ENCODE measurements at places on chromosomes 1 and 21.
A peak's percentile ranks its signal among the peaks of the same experiment; 100 is the strongest.

GRCh38 chr21:34263629-34264028 lies 100.2 kb upstream of the KCNE2 start:
- DNase-seq: no peak

DNA sequence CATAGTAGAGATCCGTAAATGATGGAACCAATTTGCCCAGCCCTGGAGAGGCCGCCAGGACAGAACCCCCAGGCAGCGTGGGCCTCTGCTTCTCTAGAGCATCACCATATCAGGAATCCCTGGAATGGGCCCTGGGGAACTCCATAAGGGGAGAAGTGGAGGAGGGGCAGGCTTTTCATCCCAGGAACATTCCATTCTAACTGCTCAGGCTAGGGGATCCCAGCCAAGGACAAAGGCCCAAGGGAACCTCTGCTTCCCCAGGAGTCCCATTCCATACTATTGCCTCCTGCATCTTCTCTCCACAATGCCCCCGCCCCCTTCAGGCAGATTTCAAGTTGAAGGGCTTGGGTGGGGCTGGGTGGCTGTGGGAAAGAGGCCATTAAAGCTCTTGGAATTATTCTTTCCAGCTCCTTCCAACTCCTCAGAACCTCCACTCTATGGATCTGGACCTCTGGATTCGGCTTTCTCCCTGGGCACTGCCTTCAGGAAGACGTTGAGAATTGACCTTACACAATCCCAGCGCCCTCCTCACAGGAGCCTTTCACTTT lies 6.0 kb downstream of the TRNP1 start:
- no peak for DNase-seq

DNA sequence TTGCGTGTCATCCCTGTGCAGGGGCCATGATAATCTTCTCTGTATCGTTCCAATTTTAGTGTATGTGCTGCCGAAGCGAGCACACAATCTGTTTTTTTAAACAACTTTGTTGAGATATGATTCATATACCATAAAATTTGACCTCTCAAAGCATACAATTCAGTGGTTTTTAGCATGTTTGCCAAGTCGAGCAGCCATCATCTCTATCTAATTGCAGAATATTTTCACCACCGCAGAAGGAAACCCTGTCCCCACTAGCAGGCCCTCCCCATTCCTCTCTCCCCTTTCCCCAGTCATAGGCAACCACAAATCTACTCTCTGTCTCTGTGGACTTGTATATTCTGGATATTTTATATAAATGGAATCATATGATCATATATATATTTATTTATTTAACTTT lies 78.7 kb upstream of the TINAGL1 start:
- no peak for DNase-seq

DNA sequence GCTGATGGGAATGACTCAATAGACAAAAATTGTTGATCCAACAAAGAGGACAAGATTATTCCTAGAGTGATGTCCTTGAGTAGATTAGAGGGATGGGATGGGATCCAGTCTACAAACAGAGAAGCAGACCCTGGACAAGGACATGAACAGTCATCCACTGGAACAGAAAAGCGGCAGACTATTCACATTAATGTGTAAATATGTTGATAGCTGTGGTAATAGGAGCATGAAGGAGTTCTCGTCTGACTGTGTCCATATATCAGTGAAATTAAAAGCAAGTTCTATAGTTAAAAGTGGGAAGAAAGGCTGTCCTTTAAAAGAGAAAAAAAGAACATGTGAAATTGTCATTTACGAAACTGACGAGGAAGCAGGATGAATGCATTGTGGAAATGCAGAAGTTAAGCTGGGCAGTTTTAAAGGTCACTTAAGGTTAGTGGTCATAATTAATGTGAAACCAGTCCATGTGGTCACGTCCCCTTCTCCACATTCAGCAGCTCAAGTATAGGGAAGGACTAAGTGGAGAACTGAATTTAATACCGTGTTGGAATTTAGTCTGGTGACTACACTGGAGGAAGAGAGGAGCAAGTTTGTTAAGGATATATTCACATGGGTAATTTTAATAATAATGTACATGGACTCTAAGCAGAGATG lies 62.1 kb downstream of the PIK3R3 start:
- DNase-seq: no peak

DNA sequence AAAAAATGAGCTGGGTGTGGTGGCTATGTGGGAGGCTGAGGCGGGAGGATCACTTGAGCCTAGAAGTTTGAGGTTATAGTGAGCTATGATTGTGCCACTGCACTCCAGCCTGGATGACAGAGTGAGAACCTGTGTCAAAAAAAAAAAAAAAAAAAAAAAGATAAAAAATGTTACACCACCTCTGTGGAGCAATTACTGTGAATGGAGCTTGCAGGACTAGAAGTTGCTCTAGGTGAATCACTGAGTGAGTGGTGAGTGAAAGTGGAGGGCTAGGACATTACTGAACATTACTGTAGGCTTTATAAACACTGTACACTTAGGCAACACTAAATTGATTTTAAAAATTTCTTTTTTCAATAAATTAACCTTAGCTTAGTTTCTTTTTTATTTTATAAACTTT lies 21.9 kb downstream of the TLCD4 start:
- no peak for DNase-seq

GRCh38 chr1:7298749-7299151 lies 472.3 kb upstream of the VAMP3 start:
- no peak for DNase-seq

- no peak for DNase-seq
Measured at GRCh38 chr1:60503266-60503925, 429.8 kb upstream of the C1orf87 start.

DNA sequence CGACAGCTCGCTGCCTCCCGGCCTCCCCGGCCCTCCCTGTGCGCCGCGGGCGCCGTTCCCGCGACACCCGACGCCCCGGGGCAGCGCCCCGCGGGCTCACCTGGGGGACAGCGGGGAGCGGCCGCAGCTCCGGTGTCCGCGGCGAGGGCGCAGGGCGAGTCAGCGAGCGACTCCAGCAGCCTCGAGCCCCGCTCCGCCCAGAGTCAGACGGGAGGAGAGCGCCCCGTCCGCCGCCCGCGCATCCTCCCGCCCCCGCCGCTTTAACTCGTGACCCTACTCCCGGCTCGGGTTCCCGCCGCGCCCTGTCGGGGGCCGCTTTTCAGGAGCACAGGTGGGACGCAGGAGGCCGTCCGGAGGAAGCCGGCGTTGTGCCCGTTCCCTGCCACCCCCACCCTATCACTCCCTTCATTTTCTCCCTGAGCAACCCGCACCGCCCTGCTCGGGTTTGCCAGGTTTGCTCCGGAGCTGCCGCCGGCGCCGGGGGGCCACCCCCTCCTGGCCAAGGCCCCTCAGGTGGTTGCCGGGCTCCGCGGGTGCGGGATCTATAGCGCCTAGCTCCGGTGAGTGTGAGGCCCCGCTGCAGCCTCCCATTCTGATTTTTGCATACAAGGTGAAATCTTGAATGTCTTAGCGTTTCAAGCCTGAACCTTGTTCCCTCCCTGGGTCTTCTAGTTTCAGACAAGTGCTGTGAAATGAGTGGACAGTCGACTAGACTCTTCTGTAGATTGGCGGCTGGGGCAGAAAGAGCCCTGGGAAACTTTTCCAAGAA lies at the start of gene MCOLN3:
Gene MCOLN3 (minus strand): TSS at position 205 of the 769 bp plus-strand sequence. CDS start 3,140 bp downstream, outside the sequence.
- DNase-seq: no peak

- DNase-seq: no peak
Measured at GRCh38 chr21:46411691-46412090, 47.0 kb upstream of the DIP2A start.

DNA sequence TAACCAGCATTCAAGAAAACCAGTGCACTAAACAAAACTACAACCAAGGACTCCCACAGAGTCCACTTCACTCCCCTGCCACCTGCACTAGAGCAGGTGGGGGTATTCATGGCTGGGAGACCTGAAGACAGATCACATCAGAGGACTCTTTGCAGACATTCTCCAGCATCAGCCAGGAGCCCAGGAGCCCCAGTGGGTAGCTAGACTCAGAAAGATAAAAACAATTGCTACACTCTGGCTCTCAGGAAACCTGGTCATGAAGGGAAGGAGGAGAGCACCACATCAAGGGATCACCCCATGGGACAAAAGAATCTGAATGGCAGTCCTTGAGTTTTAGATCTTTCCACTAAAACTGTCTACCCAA lies 472.1 kb downstream of the PLPP3 start:
- DNase-seq: no peak

GRCh38 chr1:94721240-94721639 lies 98.9 kb upstream of the SLC44A3 start:
- no peak for DNase-seq

DNA sequence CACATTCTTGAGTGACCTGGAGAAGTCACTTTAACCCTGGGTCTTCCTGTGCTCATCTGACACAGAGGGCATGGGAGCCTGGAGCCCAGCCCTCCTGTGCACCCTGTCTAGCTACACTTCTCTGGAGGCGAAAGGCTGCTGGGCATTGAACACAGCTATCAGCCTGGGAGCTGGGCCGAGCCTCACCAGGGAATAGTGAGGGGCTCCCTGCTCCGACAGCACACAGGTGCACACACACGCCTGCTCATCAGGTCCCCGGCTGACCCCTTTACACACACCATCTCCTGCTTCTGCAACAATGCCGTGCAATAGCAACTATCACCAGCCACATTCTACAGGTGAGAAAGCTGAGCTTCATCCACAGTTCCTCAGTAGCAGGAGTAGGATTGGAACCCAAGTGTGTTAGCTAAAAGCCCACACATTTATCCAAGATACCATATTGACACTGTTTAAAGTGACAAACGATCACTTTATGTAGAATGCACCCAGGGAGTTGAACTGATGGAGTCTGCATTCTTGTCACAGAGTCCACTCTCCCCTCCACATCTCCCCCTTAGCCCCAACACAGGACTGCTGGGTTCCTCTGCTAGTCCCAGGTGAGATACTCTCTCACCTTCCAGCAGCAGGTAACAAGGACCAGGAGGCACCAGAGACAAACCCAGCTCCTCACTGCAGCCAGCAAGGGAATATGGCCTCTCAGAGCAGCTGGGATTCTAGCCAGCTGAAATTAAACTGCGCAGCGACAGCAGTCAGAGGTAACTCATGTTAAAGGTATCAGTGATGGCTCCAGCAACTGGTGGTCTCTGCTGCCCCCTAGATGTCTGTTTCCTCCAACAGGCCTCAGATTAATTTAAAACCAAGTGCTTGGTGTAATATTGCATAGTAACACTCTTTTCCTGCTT lies 18.3 kb upstream of the CAPN8 start:
- DNase-seq: peak; percentile 30

DNA sequence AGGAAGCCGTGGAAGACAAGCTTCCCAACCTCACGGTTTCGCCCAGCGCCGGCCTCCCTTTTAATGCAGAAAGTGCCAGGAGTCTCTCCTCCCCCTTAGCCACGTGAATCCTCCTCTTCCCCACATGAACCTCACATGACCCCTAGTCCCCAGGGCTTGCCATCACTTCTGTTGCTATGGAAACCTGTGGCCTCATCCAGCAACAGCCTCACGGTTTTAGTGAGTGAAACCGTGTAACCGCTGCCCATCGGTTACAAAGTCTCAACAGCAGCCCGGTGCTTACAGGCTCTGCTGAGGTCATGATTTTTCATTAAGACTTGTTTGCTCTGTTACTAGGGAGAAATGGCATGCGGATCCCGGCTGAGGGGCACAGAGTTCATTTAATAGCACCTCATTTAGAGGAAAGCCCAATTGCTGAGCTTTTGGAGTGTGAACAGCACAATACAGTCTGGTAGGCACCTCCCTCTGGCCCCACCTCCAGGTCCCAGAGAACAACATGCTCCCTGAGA lies 143.2 kb upstream of the BACE2 start:
- no peak for DNase-seq

GRCh38 chr1:204074274-204075138 lies 1.6 kb downstream of the SOX13 start:
- DNase-seq: no peak

- peak; percentile 45 for DNase-seq
Measured at GRCh38 chr1:110106013-110106941, 6.0 kb upstream of the UBL4B start.

GRCh38 chr1:231049121-231049979 lies 9.3 kb upstream of the FAM89A start:
- DNase-seq: no peak

DNA sequence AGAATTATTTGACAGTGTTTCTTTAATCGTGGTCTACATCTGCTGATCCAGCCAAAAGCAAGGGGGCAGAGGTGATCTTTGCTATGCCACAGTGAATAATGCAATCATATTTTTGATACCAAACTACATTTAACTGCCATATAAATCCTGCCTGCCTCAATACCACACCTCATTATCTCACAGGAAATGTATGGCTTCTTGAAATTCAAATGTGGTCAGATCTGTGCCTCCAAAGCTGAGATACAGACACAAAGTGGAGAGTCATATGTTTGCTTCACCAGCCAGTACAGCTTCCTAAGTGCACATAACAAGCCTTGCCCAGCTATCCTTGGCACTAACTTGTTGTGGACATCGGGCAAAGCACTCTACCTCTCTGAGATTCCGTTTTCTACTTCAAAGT lies 250.0 kb upstream of the NFIA start:
- DNase-seq: peak; percentile 47

GRCh38 chr1:241375886-241376285 lies 18.9 kb upstream of the RGS7 start:
- DNase-seq: no peak

- DNase-seq: no peak
Measured at GRCh38 chr1:85124091-85124490, 75.8 kb upstream of the MCOLN3 start.

GRCh38 chr1:180579961-180580611 lies 21.3 kb downstream of the OVAAL start:
- no peak for DNase-seq

- no peak for DNase-seq
Measured at GRCh38 chr1:110800079-110800478, 72.9 kb upstream of the CD53 start.

- DNase-seq: no peak
Measured at GRCh38 chr1:47894410-47895278, 102.5 kb downstream of the TRABD2B start.

GRCh38 chr1:178534137-178534868 lies 21.4 kb downstream of the TEX35 start:
- no peak for DNase-seq

- no peak for DNase-seq
Measured at GRCh38 chr1:107389410-107390396, 248.9 kb downstream of the NTNG1 start.

GRCh38 chr1:157163273-157164127 lies 25.3 kb upstream of the ETV3 start:
- DNase-seq: peak; percentile 60

DNA sequence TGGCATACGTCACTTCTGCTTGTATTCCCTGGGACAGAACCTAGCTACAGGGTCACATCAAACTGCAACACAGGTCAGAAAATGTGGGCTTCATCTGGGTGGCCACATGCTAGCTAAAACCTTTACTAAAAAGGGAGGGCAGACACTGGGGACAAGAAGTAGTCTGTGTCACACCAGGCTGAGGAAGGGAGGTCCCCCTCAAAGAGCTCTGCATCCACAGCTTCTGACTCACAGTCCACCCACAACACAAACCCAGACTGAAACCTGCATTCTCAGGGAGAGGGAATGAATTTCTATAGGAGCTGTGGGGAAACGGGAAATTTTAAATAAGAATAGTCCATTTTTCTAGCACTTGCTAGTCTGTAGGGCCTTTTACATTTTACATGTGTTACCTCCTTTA lies 16.2 kb downstream of the OLIG2 start:
- no peak for DNase-seq

DNA sequence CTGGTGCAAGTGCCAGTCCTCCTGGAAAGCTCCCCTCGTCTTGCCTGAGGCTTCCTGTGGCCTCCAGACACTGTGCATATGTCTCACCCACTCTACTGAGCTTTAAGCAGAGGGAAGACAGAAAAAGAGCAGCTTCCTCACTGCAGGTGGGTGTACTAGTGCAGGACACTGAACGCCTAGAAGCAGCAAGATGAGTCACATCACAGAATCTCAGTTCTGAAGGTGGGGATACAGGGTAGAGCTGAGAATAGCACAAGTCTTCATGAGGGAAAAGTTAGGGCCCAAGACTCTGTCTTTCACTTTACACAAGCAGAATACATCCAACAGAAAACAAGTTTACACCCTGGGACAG lies 37.4 kb downstream of the PCAT6 start:
- no peak for DNase-seq
